ENCODE measurements at places on chromosomes 1 and 21. TPM values are rescaled to one million over a fixed set of nuclear protein-coding genes. Genes with fewer than 3 reads are reported as not detected.

GRCh38 chr1:151944857-151945575 lies 35.7 kb upstream of the THEM4 start:
- no peaks in the 10 kb centered on the region for H3K27me3 ChIP-seq

Gene ARTN
- 1.2 TPM for total RNA-seq

DNA sequence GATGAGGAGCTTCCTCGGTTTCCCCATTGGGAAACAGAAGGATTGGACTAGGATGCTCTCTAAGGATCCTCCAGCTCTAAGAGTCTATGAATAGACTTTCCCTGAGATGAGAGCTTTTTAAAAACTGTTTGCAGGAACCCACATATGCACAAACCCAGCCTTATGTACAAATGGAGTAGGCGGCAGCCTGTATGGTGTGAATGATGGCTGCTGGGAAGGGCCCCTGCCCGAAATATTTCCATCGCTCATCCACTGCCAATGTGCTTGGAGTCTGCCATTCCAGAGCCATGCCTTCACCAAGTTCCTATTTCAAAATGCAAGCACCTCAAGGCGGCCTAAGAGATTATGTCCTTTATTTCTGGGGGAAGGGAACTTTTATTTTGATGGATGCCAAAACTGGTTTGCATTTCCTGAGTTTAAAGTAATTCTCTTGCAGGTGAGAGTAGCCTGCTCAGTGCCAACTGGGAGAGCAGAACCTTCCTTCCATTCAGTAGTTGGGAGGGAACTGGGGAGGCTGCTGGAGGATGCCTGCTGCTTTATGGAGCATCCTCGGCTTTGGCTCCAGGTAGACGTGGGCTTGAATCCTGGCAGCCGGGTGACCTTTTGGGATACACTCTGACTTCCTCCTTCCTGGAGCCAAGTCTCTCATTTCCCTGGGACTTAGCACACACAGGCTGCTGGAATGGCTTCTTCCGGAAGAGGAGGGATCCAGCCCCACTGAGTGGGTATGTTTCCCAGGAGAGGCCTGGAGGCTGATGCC lies 165.9 kb downstream of the ACTL8 start:
- no peak overlapping the region for H3K27ac ChIP-seq
- H3K4me1 ChIP-seq, result no peaks in the 10 kb centered on the region
- peaks cover 2% of the 10 kb centered on the region for H3K27me3 ChIP-seq
- no peak for DNase-seq

DNA sequence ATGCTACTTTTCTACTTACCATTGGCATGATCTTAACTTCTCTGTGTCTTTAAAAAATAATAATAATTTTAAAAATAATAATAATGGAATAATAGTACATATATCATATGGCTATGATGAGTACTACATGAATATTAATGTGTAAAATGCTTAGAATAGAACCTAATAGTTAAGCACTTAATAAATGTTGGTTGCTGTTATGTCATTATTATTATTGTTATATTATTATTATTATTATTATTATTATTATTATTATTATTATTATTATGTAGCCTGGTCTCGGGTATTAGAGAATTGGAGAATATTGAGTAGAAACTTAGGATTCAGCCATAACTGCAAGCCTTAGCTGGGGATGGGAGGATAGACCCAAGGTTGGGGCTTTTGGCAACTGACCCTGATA lies 108.2 kb downstream of the MAST2 start:
- no peak overlapping the region for H3K4me3 ChIP-seq
- no peak for DNase-seq
- H3K27me3 ChIP-seq, result no peaks in the 10 kb centered on the region
- peaks cover 17% of the 10 kb centered on the region for H3K4me1 ChIP-seq
- H3K36me3 ChIP-seq, result no peaks in the 10 kb centered on the region
- no peak overlapping the region for H3K27ac ChIP-seq

GRCh38 chr1:41268154-41268770 lies 26.2 kb upstream of the SCMH1 start:
- no peaks in the 10 kb centered on the region for H3K27me3 ChIP-seq
- H3K27ac ChIP-seq, result no peak overlapping the region
- no peaks in the 10 kb centered on the region for H3K4me1 ChIP-seq
- H3K4me3 ChIP-seq, result no peak overlapping the region
- peak; percentile 38 for DNase-seq

GRCh38 chr1:30684881-30685795 lies 38.2 kb downstream of the MATN1 start:
- H3K4me1 ChIP-seq, result peaks cover 3% of the 10 kb centered on the region
- no peak overlapping the region for H3K27ac ChIP-seq
- peaks cover 50% of the 10 kb centered on the region for H3K27me3 ChIP-seq
- DNase-seq, result no peak

DNA sequence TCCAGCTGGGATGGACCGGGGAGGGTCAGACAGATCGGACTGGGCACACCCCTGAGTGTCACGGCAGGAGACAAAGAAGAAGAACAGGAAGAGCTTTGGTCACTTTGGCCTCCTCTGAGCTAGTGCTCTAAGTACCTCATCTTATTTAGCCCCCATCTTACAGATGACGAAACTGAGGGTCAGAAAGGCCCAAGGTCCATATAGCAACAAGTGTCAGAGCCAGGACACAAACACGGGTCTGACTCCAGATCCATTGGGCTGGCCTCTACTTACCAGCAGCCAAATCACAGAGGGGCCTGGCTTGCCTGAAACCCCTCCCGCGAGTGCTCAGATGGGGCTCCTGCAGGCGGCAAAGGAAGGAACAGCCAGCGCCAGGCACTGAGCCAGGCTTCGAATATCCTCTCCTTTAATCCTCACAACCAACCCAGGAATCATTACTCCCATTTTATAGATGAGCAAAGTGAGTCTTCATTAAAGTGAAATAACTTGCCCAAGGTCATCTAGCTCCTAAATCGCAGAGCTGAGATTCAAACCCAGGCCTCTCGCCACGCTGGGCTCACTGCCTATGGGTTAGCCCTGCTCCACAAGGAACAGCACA lies 25.7 kb upstream of the SELENON start:
- peaks cover 9% of the 10 kb centered on the region for H3K4me1 ChIP-seq
- H3K27me3 ChIP-seq, result no peaks in the 10 kb centered on the region
- H3K27ac ChIP-seq, result no peak overlapping the region
- no peak for DNase-seq
- no peaks in the 10 kb centered on the region for H3K36me3 ChIP-seq

Gene PADI2
- total RNA-seq, result 0.48 TPM

GRCh38 chr1:174190691-174191199 lies 31.4 kb downstream of the RABGAP1L start:
- no peak overlapping the region for H3K4me3 ChIP-seq
- no peak overlapping the region for H3K27ac ChIP-seq
- H3K36me3 ChIP-seq, result no peaks in the 10 kb centered on the region
- DNase-seq, result no peak
- H3K4me1 ChIP-seq, result no peaks in the 10 kb centered on the region

DNA sequence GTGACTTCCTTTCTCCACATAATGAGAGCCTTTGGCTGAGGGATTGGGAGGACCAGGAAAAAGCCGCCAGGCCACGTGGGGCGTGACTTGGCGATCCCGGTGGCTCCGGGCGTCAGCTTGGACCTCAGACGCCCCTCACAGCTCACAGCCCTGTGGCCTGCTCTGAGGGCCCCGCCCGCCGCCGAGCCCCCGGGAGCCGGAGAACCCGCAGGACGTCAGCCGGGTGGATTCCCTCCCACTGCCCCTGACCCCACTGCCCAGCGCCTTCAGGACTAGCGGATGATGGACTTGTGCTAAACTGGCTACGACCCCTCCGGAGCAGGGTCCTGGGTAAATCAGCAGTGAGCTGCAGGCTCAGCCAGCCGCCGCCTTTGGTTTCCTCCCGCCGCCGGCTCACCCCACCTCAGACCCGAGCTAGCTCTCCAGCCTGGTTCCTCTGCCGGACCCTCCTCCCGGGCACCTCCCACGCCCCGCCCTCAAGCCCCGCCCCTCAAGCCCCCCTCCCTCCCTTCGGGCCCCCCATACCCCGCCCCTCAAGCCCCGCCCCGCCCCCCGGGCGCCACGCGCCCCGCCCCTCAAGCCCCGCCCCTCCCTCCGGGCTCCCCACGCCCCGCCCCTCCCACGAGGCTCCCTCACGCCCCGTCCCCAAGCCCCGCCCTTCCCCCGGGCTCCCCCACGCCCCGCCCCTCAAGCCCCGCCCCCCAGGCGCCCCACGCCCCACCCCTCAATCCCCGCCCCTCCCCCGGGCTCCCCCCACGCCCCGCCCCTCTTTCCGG lies 10.0 kb upstream of the FAAP20 start:
- peak overlapping the region; percentile 53 for H3K27ac ChIP-seq
- peaks cover 44% of the 10 kb centered on the region for H3K4me1 ChIP-seq
- DNase-seq, result peak; percentile 38
- no peaks in the 10 kb centered on the region for H3K27me3 ChIP-seq
- H3K4me3 ChIP-seq, result peak overlapping the region; percentile 60

- H3K27ac ChIP-seq, result no peak overlapping the region
- H3K36me3 ChIP-seq, result no peaks in the 10 kb centered on the region
- peaks cover 15% of the 10 kb centered on the region for H3K4me1 ChIP-seq
- H3K27me3 ChIP-seq, result no peaks in the 10 kb centered on the region
Observed at GRCh38 chr21:43318841-43319781, 107.8 kb downstream of the SIK1 start.

- no peak overlapping the region for H3K27ac ChIP-seq
- no peak overlapping the region for H3K4me3 ChIP-seq
- no peaks in the 10 kb centered on the region for H3K27me3 ChIP-seq
- DNase-seq, result no peak
- no peaks in the 10 kb centered on the region for H3K36me3 ChIP-seq
- H3K4me1 ChIP-seq, result no peaks in the 10 kb centered on the region
Observed at GRCh38 chr1:86965012-86965826, 50.8 kb downstream of the HS2ST1 start.

Gene CLEC20A
- not detected for total RNA-seq

Gene FGR
- 0.17 TPM for total RNA-seq

DNA sequence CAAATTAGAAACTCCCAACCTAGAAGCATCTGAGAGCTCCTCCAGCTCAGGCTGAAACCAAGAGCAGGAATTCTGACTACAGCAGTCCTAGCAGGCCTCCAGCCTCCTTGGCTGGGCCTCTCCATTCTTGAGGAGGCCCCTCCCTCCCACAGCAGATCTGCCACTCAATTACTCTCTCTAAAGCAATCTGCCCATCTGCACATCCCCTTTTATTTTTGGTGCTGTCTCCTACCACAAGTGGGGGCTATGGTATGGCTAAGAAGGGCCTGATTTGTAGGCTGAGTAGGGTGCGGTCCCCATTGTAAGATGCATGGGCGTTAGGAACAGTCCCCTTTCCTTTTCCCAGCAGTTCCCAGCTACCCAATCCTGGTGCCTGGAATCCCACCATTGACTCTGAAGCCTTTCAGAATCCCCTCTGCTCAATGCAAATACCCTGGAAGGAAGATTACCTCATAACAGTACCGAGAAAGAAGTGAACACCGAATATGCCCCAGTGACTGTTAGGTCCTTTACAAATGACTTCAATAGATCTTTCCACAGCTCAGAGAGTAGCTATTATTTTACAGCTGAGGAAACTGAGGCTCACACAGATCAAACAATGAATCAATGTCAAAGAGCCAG lies 11.6 kb upstream of the TTC39A start:
- no peaks in the 10 kb centered on the region for H3K4me1 ChIP-seq
- H3K4me3 ChIP-seq, result no peak overlapping the region
- DNase-seq, result no peak
- H3K27me3 ChIP-seq, result peaks cover 29% of the 10 kb centered on the region
- H3K27ac ChIP-seq, result no peak overlapping the region
- no peaks in the 10 kb centered on the region for H3K36me3 ChIP-seq

- H3K4me3 ChIP-seq, result no peak overlapping the region
- H3K27me3 ChIP-seq, result peaks cover 13% of the 10 kb centered on the region
- no peaks in the 10 kb centered on the region for H3K4me1 ChIP-seq
- no peak overlapping the region for H3K27ac ChIP-seq
Observed at GRCh38 chr1:229349463-229350385, 6.9 kb upstream of the CCSAP start.

DNA sequence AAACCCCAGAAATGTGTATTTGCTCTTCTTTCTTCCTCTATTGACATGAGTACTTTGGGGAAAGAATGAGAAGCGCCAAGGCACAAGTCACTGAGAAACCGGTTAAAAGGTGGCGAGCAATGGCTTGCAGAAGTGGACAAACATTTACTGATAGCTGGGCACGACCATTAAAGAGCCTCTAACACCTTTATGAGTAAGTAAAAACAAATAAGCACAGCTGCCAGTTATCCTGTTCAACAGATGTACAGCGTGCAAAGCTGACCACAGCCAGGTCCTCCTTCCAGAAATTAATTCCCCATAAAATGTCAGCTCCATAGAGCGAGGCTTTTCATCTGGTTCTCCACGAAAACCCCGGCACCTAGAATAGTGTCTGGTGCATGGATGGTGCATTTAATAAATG lies 72.7 kb downstream of the CAPZB start:
- peaks cover 8% of the 10 kb centered on the region for H3K4me1 ChIP-seq
- no peak overlapping the region for H3K27ac ChIP-seq

- no peaks in the 10 kb centered on the region for H3K4me1 ChIP-seq
- H3K27ac ChIP-seq, result no peak overlapping the region
- no peak for DNase-seq
- no peaks in the 10 kb centered on the region for H3K36me3 ChIP-seq
Observed at GRCh38 chr1:114369930-114370329, 141.1 kb downstream of the TRIM33 start.

Gene NHLH1
- total RNA-seq, result 0.70 TPM

DNA sequence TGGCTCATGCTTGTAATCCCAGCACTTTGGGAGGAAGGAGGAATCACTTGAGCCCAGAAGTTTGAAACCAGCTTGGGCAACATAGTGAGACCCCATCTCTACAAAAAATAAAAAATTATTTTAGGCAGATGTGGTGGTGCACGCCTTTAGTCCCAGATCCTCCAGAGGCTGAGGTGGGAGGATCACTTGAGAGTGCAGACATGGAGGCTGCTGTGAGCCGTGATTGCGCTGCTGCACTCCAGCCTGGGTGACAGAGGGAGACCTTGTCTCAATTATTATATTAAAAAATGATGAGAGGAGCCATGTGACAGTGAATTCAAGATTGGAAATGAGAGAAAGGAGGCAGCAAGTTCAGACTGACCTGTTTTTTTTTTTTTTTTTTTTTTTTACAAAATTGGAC lies 282.3 kb downstream of the ZP4 start:
- H3K4me1 ChIP-seq, result no peaks in the 10 kb centered on the region
- no peaks in the 10 kb centered on the region for H3K27me3 ChIP-seq
- H3K36me3 ChIP-seq, result no peaks in the 10 kb centered on the region
- no peak for DNase-seq
- no peak overlapping the region for H3K4me3 ChIP-seq

Gene ACTL8
- 2.0 TPM for total RNA-seq
